ENCODE measurements at places on chromosomes 16 and 17.

DNA sequence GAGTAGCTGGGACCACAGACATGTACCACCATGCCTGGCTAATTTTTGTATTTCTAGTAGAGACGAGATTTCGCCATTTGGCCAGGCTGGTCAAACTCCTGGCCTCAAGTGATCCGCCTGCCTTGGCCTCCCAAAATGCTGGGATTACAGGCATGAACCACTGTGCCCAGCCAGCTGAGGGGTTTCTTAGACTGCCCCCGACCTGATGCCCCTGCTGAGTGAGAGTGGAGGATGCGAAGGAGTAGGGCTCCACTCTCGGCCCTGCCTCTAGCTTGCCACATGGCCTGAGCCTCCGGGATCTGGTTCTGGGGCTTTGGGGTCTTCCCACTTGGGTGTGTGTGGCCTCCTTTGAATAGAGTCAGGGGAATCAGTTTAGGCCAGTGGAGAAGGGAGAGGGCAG, 11.0 kb downstream of the GPR179 start:
- H3K4me3 ChIP-seq: no peak overlapping the region
- no peaks in the 10 kb centered on the region for H3K4me1 ChIP-seq
- H3K27me3 ChIP-seq: peaks cover 2% of the 10 kb centered on the region

DNA sequence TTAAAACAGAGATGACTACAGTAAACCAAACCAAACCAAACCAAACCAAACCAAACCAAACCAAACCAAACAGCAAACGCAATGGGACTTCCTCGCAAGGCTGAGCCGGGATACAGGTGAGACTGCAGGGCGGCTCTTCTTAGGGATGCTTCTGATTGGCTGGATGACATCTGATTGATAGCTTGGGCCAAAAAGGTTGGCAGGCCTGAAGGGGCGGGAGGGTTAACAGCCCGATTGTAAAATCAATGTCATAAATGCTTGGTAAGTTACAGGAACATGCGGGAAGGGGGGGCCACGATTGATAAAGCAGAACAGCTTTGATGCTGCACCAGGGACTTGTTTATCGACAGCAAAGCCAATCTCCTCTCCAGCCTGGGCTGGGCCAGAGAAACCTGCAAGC, 86.1 kb downstream of the ZFHX3 start:
- H3K27ac ChIP-seq: no peak overlapping the region
- peaks cover 2% of the 10 kb centered on the region for H3K36me3 ChIP-seq
- no peak for DNase-seq

DNA sequence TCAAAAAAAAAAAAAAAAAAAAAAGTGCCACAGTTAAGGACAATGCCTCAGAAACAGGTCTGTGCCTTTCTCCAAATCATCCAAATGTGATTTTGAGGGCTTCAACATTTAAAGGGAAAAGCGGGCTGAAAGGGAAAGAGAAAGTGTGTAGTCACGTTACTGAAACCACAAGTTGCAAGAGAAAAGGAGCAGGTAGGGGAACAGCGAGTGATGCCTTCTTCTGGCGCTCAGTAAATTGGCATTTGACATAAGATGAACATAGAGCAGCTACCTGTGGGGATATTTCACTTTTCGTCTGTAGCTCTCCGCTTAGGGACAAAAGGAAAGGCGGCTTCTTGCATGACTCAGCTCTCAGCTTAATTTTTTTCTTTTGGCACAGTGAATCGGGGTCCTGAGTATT, 11.1 kb downstream of the CMTM2 start:
- H3K36me3 ChIP-seq: peaks cover 9% of the 10 kb centered on the region
- peaks cover 3% of the 10 kb centered on the region for H3K27me3 ChIP-seq
- peak overlapping the region; percentile 53 for H3K4me3 ChIP-seq

DNA sequence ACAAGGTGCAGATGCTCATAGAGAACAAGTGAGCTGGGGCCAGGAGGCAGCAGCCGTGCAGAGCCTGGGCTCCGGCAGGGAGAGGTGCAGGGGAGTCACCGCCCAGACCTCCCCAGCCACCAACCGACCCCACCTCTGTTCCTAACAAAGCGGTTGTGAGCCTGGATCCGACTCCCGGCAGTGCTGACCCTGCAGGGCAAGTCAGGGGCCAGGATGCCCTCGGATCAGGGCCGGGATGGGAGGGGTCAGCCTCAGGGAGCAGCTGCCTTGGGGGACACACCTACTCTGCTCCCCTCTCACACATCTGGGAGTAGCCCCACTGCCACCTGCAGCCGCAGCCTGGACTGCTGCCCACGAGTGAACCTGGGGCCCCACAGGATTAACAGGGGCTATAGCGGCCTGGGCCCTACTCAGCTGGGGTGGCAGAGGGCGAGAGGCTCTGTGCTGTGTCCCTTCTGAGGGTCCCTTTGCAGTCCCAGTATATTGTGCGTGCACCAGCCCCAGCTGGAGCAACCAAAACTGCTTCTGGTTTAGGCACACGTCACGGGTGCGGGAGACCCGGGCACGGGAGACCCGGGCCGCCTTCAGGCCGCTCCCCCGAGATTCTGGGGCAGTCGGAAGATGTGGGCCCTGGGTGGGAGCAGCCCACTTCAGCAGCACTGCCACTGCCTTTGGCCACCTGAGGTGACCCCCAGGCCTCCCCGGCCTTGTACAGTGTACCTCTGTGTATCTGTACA, 21.2 kb downstream of the MNT start:
- no peak for DNase-seq
- H3K4me1 ChIP-seq: no peaks in the 10 kb centered on the region
- H3K27ac ChIP-seq: no peak overlapping the region
- no peaks in the 10 kb centered on the region for H3K27me3 ChIP-seq
- H3K4me3 ChIP-seq: no peak overlapping the region

GRCh38 chr16:49704586-49705155, 151.2 kb downstream of the ZNF423 start:
- no peaks in the 10 kb centered on the region for H3K4me1 ChIP-seq
- no peak for DNase-seq
- H3K27ac ChIP-seq: no peak overlapping the region
- H3K27me3 ChIP-seq: peaks cover 2% of the 10 kb centered on the region
- no peaks in the 10 kb centered on the region for H3K36me3 ChIP-seq
- H3K4me3 ChIP-seq: no peak overlapping the region

DNA sequence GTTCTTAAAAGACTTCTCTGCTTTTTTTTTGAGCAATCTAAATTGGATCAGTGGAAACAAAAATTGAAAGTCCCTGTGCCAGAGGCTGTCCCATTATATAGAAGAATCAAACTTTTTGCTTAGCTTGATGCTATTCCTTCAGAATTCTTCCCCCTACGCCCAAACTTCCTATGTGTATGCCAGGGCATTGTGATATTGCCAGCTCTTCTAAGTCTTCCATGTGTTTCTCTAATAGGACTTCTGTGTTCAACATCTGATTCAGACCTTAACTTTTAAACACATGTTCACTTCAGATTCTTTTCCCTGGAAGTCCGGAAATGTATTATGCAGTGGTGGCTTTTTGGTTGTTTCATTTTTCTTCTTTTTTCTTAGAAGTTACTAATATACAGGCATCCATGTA, 18.7 kb downstream of the PTRH2 start:
- H3K4me3 ChIP-seq: no peak overlapping the region
- peaks cover 62% of the 10 kb centered on the region for H3K36me3 ChIP-seq
- DNase-seq: no peak
- peaks cover 14% of the 10 kb centered on the region for H3K4me1 ChIP-seq
- H3K27ac ChIP-seq: peak overlapping the region; percentile 40
- H3K27me3 ChIP-seq: no peaks in the 10 kb centered on the region

DNA sequence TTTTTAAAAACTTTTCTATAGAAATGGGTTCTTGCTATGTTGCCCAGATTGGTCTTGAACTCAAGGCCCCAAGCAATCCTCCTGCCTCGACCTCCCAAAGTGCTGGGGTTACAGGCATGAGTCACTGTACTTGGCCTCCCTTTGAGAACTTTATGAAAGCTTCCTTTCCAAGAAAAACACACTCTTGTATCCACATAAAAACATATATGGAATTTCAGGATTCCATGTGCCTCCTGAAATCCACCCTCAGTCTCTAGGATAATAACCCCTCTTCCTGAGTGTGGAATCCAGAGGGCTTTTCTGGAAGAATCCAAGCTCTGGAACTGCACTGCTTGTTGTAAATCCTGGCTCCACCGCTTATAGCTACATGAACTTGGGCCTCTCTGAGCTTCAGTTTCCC, 53.2 kb upstream of the MRTFB start:
- no peak for DNase-seq
- H3K4me1 ChIP-seq: no peaks in the 10 kb centered on the region
- no peak overlapping the region for H3K4me3 ChIP-seq
- H3K27ac ChIP-seq: no peak overlapping the region
- H3K36me3 ChIP-seq: no peaks in the 10 kb centered on the region
- peaks cover 8% of the 10 kb centered on the region for H3K27me3 ChIP-seq

- H3K4me3 ChIP-seq: no peak overlapping the region
- peaks cover 5% of the 10 kb centered on the region for H3K27me3 ChIP-seq
- H3K27ac ChIP-seq: no peak overlapping the region
These were observed 451.9 kb downstream of the SLC39A11 start for GRCh38 chr17:72640415-72641165.

GRCh38 chr17:74513987-74514631, 17.2 kb downstream of the CD300LB start:
- peak overlapping the region; percentile 99 for H3K27ac ChIP-seq
- H3K36me3 ChIP-seq: peaks cover 15% of the 10 kb centered on the region
- H3K27me3 ChIP-seq: peaks cover 15% of the 10 kb centered on the region
- H3K4me1 ChIP-seq: peaks cover 29% of the 10 kb centered on the region

DNA sequence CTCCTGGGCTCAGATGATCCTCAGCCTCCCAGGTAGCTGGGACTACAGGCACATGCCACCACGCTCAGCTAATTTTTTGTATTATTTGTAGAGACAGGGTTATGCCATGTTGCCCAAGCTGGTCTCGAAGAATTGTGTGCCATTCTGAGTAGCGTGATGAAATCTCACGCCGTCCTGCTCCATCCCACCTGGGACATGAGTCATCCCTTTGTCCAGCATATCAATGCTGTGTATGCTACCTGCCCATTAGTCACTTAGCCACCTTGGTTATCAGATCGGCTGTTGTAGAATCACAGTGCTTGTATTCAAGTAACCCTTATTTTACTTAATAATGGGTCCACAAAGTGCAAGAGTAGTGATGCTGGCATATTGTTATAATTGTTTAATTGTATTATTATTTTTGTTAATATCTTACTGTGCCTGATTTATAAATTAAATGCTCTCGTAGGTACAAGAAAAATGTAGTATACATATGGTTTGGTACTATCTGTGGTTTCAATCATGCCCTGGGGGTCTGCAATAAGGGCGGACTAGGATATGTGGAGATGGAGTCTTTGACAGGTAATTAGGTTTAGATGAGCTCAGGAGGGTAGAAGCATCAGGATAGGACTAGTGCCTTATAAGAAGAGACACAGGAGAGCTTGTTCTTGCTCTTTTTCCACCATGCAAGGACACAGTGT, 26.6 kb upstream of the SLC13A2 start:
- H3K27ac ChIP-seq: no peak overlapping the region
- H3K36me3 ChIP-seq: no peaks in the 10 kb centered on the region
- H3K4me3 ChIP-seq: no peak overlapping the region
- H3K4me1 ChIP-seq: no peaks in the 10 kb centered on the region

DNA sequence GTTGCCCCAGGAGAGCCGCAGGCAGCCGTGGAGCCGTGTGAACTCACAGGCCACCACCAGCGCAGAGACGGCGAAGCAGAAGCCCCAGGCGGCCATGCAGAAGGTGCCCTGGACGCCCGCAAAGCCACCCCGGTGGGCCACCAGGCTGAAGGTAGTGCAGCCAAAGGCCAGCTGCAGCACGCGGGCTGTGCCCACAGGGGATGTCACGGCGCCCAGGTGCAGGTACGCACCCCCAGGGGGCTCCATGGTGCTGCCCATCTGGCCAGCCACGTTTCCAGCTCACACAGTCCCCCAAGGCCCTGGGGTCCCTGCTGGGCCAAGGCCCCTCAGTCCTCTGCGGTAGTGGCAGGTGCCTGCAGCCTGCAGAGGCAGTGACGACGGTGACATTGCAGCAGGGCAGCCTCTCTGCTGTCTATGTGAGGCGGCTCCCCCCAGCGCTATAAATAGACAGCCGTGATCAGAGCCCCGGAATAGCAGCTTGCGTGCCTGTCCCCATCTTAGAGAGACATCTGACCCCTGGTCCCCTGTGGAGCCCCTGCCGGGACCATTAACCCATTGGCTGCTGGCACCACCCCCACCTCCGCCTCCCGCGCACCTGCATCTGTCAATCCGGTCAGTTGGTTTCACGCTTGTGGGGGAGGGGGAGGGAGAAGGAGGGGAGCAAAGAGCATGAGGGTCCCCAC, 4.5 kb upstream of the PYCR1 start:
- H3K4me3 ChIP-seq: no peak overlapping the region
- peaks cover 8% of the 10 kb centered on the region for H3K27me3 ChIP-seq
- DNase-seq: no peak

DNA sequence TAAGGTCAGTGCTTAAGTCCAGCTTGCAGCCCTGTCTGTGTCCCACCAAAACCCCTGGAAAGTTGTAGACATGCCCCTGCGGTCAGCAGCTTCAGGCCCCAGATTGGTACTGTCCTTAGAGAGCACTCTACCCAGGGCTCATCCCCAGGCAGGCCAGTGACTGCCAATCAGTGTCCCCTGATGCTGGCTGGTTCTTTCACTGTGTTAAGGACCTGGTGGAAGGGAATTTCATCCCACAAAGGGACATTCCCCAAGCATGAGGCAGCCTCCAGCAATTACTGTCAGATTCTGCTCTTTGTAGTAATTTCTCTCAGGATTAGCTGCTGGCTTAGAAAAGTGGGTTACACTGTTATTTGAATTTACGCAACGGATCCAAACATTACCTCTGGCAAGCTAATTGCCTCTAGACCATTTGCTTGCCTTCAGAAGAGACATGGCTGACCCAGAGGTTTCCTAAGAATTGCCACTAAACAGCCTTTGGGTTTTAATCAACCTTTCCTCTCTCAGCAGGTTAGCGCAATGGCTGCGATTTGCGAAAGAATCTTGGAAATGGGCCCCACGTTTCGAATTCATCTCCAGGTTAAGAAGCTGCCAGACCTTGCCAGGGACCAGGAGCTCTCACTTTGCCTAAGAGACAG, 5.9 kb downstream of the IRX6 start:
- H3K27ac ChIP-seq: no peak overlapping the region
- no peak for DNase-seq
- peaks cover 4% of the 10 kb centered on the region for H3K4me1 ChIP-seq
- peaks cover 61% of the 10 kb centered on the region for H3K27me3 ChIP-seq
- no peak overlapping the region for H3K4me3 ChIP-seq
- H3K36me3 ChIP-seq: no peaks in the 10 kb centered on the region

GRCh38 chr16:27195941-27196595, 7.3 kb upstream of the KDM8 start:
- H3K27me3 ChIP-seq: no peaks in the 10 kb centered on the region
- H3K4me3 ChIP-seq: no peak overlapping the region
- H3K36me3 ChIP-seq: peaks cover 4% of the 10 kb centered on the region
- DNase-seq: peak; percentile 28
- H3K27ac ChIP-seq: no peak overlapping the region
- H3K4me1 ChIP-seq: peaks cover 58% of the 10 kb centered on the region

- peaks cover 37% of the 10 kb centered on the region for H3K4me1 ChIP-seq
- peak overlapping the region; percentile 71 for H3K27ac ChIP-seq
- no peak for DNase-seq
- peak overlapping the region; percentile 85 for H3K4me3 ChIP-seq
These were observed 961 bp upstream of the MAP3K3 start for GRCh38 chr17:63621229-63621683.

- H3K27ac ChIP-seq: no peak overlapping the region
- DNase-seq: no peak
- H3K4me3 ChIP-seq: no peak overlapping the region
- peaks cover 36% of the 10 kb centered on the region for H3K36me3 ChIP-seq
These were observed 25.2 kb downstream of the KANSL1 start for GRCh38 chr17:46167826-46168569.

Data from activated T-helper 1 cell treated with anti-CD3 and anti-CD28 coated beads, Interleukin-12 subunit alpha, Interleukin-12 subunit beta, Interleukin-2, Interleukin-4 antibody, amounts not matched to agents 30 ng/mL and 10 ng/mL and 1 ng/mL, durations not matched to agents 14 hours and 24 hours and 36 hours (primary cell).